ENCODE measurements at places on chromosomes 13 and 19.

DNA sequence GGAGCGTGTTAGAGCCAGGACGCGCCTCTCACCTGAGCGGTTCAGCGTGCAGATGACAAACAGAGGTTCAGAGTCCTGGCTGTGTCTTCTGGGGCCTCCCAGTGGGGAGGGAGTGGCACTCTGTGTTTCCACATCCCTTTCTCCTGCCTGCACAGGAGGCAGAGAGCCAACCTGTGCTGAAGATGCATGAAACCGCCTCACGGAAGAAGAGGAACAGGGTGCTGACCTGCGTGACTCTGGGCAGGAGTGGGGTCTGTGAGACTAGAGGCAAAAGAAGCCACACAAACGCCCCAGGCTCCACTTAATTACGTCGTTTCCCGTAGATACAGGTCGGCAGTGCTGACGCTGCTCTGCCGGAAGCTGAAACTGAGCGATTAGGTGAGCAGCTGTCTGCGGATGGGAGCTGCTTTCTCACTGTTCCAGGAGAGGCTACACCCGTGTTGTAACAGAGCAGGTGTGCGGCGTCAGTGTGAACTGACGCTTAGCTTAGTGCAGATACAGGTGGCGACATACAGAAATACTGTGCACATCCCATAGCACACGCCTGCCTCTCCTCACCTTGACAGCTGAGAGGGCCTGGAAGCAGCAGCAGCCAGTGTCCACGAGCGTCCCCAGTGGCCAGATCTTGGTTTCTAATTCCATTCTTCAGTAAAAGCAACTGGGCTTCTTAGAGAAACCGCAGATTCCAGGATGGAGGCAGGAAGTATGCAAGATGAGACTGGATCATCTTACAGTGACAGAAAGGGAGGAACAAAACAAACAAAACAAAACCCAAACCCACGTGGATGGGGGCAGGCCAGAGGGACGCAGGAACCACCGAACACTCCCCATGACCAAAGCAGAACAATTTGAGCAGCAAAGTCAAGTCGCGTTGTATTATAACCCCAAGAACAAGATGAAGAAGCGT is 37.7 kb upstream of the MCF2L start:
- DNase-seq = no peak

DNA sequence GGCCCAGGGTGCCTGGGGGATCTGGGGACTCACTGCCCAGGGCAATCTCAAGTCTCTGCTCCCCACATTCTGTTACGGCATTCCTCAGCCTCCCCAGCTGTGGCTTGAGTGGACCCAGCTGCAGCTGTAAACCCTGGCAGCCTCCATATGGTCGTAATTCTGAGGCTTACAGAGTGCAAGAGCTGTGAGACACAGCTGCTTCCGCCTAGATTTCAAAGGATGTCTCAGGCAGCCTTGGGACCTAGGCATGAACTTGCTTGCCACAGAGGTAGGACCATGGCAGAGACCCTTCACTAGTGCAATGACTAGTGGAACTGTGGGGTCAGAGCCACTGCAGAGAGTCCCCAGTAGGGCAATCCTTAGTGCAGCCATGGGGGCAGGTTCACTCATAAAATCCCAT is 297.5 kb downstream of the ENOX1 start:
- DNase-seq = no peak

DNA sequence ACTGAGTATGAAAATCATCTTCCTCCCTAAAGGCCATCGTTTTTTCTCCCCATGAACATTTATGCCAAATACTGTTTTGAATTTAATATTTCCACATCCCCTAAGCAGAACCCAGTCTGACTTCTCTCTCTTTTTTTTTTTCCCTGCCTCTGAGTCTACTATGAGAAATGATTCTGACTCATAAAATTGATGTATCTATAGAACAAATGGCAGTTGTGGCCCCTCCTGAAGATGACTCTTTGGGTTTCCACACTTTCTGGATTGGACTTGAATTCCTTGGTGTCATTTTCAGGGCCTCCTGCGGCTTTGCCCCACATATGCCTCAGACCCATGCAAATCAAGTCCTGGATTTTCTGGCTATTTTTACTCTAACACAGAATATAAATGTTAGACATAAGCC is 22.7 kb upstream of the NAXD start:
- DNase-seq = no peak

- no peak for DNase-seq
These were observed 424.2 kb downstream of the KCTD12 start for GRCh38 chr13:76461999-76462398.

GRCh38 chr13:63396746-63397145 is 1981.1 kb upstream of the PCDH20 start:
- no peak for DNase-seq

Data from vagina (tissue), 2 donors.